Uterus (tissue), 4 donors: ENCODE measurements at places on chromosomes 5 and 9.

- no peak for DNase-seq
Observed at GRCh38 chr9:90821697-90822096, 20.1 kb downstream of the SYK start.

GRCh38 chr5:123269851-123270250 lies 153.4 kb downstream of the CEP120 start:
- DNase-seq: no peak

- no peak for DNase-seq
Observed at GRCh38 chr5:146018514-146019375, 82.4 kb downstream of the SH3RF2 start.

- DNase-seq: peak; percentile 2
Observed at GRCh38 chr5:172499287-172499686, 45.0 kb upstream of the SH3PXD2B start.

GRCh38 chr5:369151-369868 lies 47.8 kb downstream of the AHRR start:
- no peak for DNase-seq

GRCh38 chr9:122991370-122991830 lies 42.1 kb upstream of the GPR21 start:
- DNase-seq: peak; percentile 69

DNA sequence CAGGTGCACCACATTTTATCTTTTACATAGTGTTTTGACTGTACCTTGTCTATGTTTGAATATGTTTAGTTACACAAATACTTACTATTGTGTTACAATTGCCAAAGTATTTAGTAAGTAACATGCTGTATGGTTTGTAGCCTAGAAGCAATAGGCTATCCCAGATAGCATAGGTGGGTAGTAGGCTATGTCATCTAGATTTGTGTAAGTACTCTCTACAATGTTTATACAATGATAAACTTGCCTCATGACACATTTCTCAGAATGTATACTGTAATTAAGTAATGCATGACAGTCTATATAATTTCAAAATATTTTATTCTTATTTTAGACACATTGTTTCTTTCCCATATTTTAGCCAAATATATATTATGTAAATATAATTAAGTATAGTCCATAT lies 836.8 kb upstream of the CDH9 start:
- DNase-seq: no peak

GRCh38 chr9:131348631-131349521 lies 45.0 kb upstream of the PRRC2B start:
- DNase-seq: no peak

GRCh38 chr5:173971681-173972345 lies 17.2 kb upstream of the C5orf47 start:
- no peak for DNase-seq

GRCh38 chr9:72149231-72149975 lies at the start of gene GDA:
Gene GDA, plus strand, starts transcription at chr9:72149440. Its CDS starts 120 bp downstream, at chr9:72149560.
- no peak for DNase-seq

DNA sequence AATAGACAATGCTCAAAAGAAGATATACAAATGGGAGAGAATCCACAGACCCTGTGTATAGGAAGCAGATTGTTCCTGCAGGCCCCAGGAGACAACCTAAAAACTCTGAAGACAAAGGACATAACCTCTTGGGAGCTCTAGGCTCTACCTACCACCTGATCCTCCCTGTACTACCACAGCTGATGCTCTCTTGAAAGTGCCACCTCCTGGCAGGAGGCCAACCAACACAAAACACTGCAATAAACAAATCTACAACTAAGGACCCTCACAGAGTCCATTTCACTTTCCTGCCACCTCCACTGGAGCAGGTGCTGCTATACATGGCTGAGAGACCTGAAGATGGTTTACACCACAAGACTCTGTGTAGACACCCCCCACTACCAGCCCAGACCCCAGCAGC lies 49.0 kb downstream of the STARD4 start:
- no peak for DNase-seq

- DNase-seq: peak; percentile 90
Observed at GRCh38 chr9:107750741-107751566, 261.4 kb upstream of the KLF4 start.

- peak; percentile 34 for DNase-seq
Observed at GRCh38 chr5:138725153-138725817, 27.9 kb upstream of the CTNNA1 start.

- DNase-seq: no peak
Observed at GRCh38 chr5:88956416-88956815, 73.4 kb upstream of the MEF2C start.

GRCh38 chr5:133510634-133511262 lies 101.6 kb downstream of the FSTL4 start:
- no peak for DNase-seq

GRCh38 chr5:134794082-134794481 lies 35.5 kb downstream of the DDX46 start:
- DNase-seq: no peak

DNA sequence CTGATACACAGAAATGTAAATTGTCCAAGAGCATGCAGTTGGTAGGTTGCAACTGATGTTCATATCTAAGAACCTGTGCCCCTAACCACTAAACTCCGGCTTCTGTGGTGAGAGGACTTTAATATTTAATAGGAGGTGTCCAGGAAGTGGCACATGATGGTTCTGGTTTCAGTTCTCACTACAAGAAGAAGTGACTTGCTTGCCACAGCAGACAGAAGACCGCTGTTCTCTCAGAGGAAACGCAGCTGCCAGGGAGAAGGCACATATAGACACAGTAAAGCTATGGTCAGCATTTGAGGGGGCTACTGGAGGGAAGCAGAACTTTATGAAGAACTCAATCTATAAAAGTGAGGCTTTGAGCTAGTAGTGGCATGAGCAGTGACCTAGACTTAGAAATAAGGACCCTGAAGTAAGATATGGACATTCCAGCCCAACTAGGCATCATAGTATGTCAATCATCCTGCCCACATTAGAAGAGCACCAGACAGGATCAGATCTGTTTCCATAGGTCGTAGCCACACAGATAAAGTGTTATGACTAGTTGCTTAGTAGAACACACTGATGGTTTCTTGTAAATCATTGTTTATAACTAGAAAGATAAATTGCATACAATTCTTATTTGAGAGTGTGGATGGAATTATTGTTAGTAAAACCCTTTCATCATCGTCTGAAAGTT lies 36.4 kb upstream of the DAB2 start:
- DNase-seq: no peak
